NCI-H2107 (cell line): ENCODE measurements at places on chromosomes 6 and 20.
A peak's percentile ranks its signal among the peaks of the same experiment; 100 is the strongest.

DNA sequence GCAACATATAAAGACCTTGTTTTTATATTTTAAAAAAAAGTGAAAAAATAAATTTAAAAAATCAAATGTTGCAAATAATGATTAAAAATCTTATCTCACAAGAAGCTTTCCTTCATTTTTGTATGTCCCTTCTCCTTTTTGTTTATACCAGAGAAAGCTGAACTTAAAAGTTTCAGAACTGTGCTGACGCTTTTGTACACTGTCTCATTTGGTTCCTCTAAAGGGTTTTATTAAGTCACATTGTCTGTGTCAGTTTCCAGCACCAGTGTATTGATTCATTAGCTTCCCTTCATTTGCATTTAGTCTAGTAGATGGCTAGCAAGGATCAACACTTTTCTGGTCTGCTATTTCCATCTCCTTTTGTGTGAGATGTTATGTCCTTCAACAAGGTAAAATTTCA, 6.7 kb downstream of the PCED1A start:
- DNase-seq, result no peak

- DNase-seq, result no peak
Observed at GRCh38 chr6:41268478-41268877, 18.0 kb downstream of the TREM1 start.

DNA sequence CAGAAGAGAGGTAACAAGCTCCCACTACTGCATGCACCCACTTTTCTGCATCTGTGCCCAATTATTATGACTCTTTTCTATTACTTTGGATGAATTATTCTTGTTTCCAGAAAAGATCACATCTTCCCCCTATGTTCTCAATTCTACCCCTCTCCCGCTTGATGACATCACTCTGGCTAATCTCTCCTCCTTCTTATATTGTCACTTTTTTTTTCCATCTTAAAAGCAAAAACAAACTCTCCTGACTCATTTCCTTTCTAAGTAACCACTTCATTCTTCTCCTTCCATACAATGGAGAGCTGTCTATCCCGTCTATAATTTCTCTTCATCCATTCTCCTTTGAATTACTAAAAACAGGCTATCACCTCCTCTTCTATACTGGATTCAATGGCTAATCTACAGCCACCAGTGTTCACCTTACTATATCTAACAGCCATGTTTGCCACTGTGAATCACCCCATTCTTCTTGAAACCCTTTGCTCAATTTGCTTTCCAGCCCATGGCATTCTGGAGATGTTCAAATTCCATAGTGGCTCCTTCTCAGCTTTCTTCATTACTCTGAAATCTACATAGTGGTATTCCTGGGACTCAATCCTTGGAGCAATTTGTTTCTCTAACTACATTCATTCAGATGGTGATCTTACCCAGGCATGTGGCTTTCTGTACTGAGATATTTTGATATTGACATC, 378.4 kb downstream of the ARHGAP18 start:
- no peak for DNase-seq

DNA sequence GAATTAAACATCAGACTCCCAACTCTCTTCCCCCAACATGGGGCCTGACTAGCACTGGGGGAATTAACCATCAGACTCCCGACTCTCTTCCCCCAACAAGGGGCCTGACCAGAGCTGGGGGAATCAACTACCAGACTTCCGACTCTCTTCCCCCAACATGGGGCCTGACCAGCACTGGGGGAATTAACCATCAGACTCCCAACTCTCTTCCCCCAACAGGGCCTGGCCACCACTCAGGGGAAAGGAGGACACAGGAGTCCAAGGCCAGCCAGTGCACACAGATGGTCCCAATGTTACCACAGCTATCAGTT, 13.1 kb downstream of the CST7 start:
- no peak for DNase-seq

- DNase-seq, result no peak
Observed at GRCh38 chr6:166050559-166050958, 117.1 kb downstream of the TBXT start.

GRCh38 chr20:17898548-17898994, 70.0 kb downstream of the SNX5 start:
- DNase-seq, result no peak

- no peak for DNase-seq
Observed at GRCh38 chr6:5512422-5512821, 251.1 kb downstream of the FARS2 start.

DNA sequence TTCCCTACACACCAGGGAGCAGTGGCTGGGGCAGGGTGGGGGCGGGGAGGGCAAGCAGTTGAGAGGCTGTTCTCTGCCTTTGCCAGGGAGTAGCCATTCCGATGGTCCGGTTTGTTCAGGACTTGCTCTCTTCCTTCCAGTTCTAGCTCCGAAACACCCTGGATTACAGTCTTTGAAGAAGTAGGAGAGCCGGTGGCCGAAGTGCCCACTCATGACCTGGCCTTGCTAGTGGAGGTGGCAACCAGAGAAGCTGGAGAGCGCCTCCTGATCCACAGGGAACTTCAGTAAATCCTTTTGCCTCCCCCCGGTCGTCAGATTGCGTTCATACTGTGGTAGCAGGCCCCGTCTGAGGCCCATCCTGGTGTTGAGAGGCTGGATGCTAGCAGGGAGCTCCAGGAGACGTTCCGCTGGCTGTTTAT, 92.8 kb downstream of the ARID1B start:
- DNase-seq, result no peak

DNA sequence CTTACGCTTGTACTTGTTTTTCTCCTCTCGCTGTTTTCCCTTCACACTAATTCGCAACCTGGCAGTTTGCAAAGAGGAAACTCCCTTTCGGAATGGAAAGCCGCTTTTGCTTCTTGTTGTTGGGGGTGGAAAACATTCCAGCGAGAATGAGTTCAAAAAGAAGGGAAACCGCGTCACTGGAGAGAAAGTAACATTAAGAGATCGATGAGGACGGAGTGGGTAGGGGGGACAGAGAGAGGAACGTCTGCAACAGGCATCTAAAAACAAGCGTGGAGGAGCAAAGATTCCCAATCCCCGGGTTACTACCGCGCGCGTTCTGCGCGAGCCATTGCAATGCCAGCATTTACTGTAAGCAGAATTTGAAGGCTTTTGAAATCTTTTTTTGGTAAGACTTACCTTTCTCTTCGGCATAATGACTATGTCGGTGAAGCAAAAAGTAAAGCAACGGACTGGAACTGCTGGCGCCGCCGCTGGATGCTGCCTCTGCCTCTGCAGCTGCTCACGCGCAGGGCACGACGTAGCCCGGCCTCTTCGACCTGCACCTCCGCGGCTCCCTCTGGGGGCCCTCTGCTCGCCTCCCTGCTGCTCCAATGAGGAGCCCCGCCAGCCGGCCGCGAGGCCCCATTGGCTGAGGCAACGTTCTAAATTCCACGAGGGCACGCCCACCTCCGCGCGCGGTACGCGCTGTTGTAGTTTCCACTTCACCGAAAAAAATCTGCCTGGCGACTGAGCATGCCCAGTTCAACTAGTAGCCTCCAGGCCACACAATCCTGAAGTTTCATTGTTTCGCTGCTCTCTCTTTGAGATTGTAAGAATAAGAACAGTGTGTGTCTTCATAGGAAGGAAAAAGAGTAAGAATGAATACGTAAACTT, at the start of gene HMGN3:
Gene HMGN3 (minus strand): TSS at position 533 of the 873 bp plus-strand sequence.
- DNase-seq, result peak; percentile 82

DNA sequence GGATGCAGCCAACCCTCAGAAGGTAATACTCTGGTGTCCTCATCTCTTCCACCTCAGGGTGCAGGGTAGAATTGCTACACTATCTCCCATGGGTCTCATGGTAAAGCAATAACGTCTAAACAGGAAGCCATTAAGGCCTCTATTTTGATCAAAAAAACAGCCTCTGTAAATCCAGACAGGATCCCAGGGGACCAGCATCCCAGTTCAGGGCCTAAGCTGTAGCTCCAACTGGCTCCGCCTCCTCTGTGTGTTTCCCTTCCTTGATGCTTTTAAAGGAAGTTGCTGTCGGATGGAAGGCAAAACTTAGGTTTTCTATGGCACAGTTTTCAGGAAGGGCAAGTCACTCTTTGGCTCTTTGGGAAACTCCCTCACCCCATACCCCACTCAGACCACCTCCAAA, 222.0 kb downstream of the MAFB start:
- no peak for DNase-seq

- DNase-seq, result no peak
Observed at GRCh38 chr6:116373300-116373699, 2.6 kb downstream of the DSE start.

GRCh38 chr6:20853828-20854227, 319.6 kb downstream of the CDKAL1 start:
- no peak for DNase-seq

- DNase-seq, result no peak
Observed at GRCh38 chr20:50410343-50410742, 99.8 kb upstream of the PTPN1 start.

DNA sequence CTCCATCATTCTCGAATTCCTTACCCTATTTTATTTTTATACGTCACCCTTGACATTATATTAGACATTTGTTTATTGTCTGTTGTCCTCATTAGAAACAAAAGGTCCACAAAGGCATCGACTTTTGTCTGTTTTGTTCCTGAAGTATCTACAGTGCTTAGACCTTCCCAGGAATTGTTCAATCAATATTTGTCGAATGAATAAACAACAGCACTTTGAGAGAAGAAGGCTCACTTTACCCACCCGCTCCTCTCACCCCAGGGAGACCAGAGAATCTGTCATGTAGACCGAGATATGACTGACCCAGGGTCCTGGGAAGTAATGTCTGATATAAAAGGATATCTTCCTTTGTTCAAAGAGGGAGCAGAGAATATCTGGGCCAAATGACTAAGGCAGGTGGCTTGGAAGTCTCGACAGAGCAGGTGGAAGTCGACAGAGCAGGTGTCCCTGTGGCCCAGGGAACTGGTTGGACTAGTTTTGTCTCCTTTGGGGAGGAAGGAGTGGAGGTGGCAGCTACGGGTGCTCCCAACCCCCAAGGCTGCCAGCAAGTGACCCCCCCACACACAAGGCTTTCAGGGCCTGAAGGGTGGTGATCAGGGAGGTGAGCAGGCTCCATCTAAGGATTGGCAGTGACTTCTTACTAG, 14.8 kb upstream of the CHMP4B start:
- no peak for DNase-seq

- DNase-seq, result no peak
Observed at GRCh38 chr6:84017709-84018452, 15.7 kb upstream of the MRAP2 start.

- no peak for DNase-seq
Observed at GRCh38 chr6:16305246-16305725, 66.9 kb downstream of the GMPR start.

- DNase-seq, result no peak
Observed at GRCh38 chr6:27672113-27672799, 199.4 kb upstream of the ZNF184 start.
